NCI-H1436 treated with DMSO at 0.1 percent for 48 hours (cell line): ENCODE measurements at places on chromosomes 5 and 9.

- DNase-seq, result no peak
These were observed 10.7 kb upstream of the STK32A start for GRCh38 chr5:147223948-147224791.

DNA sequence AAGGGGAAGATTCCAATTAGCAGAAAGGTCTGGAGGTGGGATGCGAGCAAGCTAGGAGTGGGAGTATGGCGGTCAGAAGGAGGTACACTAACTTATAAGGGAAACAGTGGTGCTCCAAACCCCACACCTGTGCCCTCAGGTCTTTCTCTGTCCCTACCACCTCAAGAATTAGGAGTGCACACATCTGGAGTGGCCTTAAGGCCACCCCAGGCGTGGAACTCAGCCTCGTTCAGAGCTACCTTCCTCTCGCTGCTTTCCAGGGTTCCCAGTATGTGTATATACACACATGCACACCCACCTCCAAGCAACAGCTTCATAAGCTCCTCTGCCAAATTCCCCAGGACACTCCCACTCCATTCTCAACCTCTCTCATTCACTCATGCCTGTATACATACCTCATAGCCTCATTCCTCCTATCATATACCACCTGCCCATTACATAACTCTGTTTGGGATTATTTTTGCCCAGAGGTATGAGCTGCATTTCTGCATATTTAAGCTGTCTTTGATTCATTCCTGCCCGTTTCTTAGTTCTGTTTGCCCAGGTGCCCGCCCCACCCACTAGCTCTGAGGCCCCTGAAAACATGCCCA lies 118.7 kb downstream of the PSD2 start:
- no peak for DNase-seq

DNA sequence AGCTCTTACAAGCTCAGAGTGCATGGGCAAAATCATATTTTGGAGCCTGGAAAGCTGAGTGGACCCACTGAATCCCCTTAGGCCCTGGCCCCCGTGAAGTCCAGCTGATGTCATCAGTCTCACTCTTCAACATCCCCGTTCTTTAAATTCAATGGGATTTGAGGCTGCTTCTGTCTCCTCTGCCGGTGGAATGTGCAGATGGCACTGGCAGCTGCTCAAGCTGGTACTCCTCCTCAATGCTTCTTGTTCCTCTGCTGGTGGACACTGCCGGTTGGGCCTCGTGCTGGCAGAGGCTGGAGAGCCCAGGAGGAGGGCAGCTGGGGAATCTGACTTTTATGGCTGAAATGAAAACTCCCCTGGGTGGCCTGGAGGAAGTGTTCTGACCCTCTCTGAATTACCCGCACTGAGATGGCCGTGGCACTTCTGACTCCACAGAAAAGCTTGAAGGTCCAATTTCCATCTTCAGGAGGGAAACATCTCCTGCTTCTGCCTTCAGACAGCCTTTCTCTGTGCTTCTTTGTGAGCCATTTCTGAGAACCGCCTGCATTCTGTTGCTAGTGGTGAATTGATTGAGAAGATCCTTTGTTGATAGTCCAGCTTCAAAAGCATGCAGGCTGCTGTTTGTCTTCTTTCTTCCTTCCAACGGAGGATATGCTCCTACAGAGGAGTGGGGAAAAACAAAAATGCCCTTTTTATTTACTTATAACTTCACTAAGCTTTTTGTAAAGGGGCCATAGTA lies 298.9 kb downstream of the TMEM38B start:
- DNase-seq, result no peak

- DNase-seq, result no peak
These were observed 39.0 kb upstream of the TMEM250 start for GRCh38 chr9:136157477-136158265.

DNA sequence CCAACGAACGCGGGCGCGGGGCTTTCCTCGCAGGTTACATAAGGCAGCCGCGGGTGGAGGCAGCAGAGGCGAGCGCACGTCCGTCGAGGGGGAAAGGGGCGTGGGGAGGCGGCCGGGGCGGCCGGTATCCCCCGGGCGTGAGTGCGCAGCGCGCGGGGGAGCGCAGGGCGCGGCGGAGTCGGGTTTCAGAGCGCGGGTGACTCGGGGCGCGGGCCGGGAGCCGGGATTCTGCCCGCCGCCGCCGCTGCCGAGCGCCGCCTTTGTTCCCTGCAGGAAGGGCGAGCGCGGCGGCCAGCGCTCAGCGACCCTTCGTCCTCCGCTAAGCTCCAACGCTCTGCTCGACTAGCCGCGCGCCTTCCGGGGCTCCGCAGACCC lies at the start of gene COL15A1:
COL15A1 (plus strand) TSS at position 226 of the 375 bp plus-strand sequence. CDS start 155 bp downstream, outside the sequence.
- DNase-seq, result no peak

DNA sequence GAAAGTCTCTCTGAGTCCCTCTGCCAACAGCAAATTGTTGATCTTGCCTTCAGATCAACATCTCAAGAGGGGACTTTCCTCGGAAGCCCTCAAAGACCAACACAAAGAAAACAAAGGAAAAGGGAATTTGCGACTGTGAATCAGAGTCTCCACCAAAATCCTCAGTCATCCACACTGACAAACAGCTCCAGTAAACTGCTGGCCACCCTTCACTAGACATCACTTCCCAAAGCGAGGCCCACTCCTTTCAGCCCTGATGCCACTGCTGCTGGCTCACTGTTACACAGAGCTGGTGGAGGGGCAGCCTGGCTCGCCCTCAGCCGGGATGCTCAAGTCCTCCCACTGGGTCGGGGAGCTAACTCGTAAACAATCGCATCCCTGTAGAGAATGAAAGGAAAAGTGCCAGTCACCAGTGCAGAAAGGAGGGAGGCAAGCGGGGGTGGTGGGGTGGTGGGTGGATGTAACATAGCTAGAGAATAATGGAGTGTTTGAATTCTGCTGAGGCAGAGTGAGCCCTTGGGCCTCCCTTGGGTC lies 1.3 kb downstream of the FGF1 start:
- no peak for DNase-seq

DNA sequence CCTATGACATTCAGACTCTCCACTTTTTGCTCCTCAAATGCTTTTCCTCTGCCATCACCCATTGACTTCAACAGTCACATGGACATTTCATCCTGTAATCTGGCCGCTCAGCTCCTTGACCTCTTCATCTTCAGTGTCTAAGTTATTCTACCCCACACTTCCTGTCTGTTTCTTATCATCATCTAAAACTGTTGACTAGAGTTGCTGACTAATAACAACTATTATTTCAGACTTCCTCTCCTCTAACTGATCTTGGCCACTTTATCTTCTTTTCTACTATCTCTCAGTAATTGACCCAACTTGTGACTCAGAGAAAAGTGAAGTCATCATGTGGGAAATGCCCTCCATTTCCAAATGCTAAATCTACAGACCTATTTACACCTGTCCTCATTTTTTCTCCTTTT lies 254.7 kb upstream of the TRPC7 start:
- DNase-seq, result no peak

DNA sequence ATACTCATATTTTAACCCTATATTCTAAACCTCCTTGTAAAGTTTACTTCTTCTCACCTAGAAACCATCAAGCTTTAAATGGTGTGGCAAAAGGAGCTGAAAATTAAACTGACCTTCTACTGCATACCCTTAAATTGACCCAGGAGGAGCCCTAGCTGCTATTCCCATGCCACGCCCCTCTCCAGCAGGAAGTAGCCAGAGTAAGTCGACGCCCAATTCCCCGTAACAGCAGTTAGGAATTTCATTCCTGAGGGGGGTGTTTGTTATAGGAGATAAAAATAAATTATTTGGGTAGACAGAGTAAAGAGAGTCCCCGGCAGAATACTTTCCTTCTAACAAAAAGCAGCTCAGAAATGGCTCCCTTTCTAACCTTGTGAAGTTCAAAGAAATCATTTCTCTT lies 111.8 kb upstream of the FAM174A start:
- no peak for DNase-seq

DNA sequence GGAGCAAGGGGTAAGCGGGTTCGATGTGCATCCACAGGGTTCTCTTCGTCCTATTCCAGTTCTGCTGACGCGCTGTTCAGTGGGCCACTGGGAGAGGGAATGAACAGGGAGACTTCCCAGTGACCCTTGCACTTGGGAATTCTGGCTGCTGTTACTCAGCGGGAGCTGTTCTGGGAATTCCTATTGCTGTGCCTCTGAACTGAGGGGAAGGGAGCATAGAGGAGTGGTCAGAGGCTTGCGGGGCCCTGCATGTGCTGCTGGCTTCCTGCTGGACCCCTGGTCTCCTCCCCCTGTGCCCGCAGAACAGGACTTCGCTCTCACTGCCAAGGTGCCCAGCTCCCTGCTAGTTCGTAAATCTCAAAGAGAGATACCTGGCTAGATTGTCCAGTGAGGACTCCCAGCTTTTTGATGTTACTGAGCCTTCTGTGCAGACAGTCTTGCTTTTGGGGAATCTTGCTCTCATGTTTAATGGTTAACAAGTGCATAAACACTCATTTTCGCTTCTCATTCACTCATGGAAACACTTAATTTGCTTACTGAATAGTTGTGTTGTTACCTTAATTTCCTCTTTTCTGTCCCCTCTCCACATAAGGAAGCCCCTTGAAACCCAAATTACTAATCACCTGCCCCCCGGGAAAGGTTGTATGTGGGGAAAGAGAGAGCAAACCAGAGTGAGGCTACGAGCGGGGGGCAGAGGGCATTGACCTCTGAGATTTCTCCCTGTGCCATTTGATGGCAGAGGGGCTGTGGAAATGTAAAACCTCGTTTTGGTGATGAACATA lies 5.9 kb downstream of the TRIO start:
- no peak for DNase-seq

- DNase-seq, result no peak
These were observed 64.4 kb upstream of the COL15A1 start for GRCh38 chr9:98879094-98879962.

DNA sequence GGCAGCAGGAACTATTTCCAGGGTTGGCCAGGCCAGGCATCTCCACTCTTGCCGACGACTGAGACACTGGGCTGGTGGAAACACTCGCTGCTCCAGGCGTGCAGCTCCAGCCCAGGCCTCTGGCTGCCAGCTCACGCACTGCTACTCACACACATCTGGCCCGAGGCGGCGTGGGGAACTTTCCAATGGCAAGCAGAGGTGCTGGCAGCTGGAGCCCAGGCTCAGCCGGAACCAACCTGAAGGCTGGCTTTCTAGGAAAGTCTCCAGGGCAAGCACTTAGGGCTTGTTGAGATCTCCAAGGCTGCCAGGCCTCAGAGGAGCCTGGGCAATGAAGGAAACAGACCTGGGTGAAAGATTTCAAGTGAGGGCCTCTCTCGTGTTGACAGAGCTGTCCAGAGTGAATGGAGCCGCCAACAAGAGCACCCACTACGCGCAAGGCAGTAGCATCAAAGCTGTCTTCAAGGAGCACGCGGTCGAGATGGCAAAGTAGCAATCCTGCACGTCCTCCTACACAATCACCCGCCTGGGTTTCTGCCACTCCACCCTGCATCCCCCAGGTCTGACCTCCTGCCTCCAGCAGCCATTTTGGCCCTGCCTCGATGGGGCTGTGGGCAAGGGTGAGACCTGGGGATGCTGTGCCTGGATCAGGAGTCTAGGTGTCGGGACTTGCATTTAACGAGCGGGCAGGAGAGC lies 14.4 kb downstream of the SH3PXD2B start:
- no peak for DNase-seq

GRCh38 chr9:71384343-71384742 lies 262.9 kb upstream of the TRPM3 start:
- no peak for DNase-seq
